ENCODE measurements at places on chromosomes 4 and X.

- no peak for DNase-seq
Measured at GRCh38 chrX:48913605-48914366, 2.3 kb upstream of the SLC35A2 start.

GRCh38 chrX:8748855-8749254 lies 16.9 kb upstream of the ANOS1 start:
- no peak for DNase-seq

GRCh38 chr4:65799513-65799912 lies 129.2 kb upstream of the EPHA5 start:
- DNase-seq, result no peak

GRCh38 chrX:131778269-131779218 lies 234.7 kb downstream of the OR13H1 start:
- peak; percentile 77 for DNase-seq

GRCh38 chr4:177005674-177006230 lies 213.0 kb upstream of the VEGFC start:
- DNase-seq, result peak; percentile 1

DNA sequence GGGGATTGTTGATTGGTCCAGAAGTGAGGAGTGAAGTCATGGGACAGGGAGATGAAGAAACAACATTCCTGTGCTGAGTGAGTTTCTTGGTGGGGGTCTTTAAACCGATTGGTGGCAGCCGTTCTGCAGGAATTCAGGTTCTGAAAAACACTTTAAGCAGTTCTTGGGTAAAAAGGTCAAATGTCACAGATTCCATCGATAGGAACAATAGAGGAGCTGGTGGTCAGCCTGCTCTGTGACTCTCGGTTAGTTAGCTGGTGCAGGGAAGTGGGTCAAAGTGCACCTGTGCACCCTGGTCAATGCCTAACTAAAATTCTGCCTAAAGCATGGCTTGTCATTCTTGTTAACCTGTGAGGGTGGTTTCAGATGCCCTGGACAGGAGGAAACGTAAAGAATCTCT lies 34.6 kb upstream of the MGST2 start:
- no peak for DNase-seq
